Caki2 (cell line): ENCODE measurements at places on chromosomes 12 and 14. TPM values are rescaled to one million over a fixed set of nuclear protein-coding genes. Genes with fewer than 3 reads are reported as not detected.

Gene HIGD1C
- not detected in 2 replicates for total RNA-seq

Gene MYBPC1
- 0.06 TPM in 1 of 2 replicates, not detected in the other for total RNA-seq

- DNase-seq: no peak
Observed at GRCh38 chr12:3455312-3455711, 35.7 kb upstream of the PRMT8 start.

DNA sequence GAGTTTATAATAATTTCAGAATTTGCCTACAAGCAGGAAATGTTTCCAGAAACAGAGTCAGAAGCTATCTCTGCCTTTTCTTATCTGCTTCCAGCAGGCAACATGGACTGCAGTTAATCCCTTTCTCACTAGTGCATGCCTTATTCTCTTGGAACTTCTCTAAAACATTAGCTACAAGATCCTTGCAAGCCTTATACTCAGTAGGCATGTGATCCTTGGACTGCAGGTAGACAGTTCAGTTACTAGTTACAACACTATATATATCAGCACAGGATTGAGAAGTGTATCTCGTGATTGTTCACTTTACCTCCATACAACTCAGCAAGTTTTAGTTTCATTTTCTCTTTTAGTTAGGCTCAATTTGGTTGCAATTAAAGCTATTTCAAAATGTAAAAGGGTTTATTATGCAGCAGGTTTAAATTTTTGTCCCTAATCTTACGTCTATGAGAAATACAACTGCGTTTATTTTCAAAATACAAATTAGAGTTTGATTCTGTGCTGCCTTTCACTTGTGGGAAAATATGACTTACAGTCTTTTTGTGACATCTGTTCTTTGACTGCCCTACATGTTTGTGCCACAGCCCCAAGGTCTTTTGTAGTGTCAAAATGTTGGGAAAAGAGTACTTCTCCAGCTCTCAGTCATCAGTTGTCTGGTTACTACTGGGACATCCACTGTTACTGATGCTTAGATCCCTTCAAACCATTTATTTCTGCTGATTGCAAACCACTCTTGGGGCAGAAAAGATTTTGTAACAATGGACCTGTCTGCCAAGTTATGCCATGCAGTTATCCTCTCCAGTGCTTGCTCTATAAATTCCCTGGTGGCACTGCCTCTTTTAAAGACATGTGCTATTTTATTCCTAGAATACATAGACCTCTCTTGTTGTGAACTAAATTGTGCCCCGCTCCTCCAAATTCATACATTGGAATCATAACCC is 709.0 kb upstream of the FOXG1 start:
- DNase-seq: no peak

Gene HSPB8
- total RNA-seq: 13.0 and 23.5 TPM in 2 replicates

DNA sequence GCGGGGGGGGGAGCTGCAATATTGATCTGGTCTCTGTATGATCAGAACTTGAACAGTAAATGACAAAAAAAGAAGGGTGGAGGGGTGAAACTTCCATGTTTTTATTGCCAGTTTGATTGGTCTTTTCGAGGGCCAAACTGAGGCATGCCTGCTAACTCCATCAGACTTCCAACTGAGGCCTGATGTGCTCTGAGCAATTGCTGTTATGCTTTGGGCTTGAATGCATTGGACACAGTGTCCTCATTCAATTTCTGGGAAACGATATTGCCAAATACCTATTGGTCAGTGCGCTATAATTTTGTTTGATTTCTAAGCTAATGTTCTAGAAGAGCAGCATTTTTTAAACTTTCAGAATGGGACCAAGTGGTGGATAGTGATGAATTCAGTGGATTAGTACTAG is 2.1 kb upstream of the SLC38A2 start:
- DNase-seq: no peak

DNA sequence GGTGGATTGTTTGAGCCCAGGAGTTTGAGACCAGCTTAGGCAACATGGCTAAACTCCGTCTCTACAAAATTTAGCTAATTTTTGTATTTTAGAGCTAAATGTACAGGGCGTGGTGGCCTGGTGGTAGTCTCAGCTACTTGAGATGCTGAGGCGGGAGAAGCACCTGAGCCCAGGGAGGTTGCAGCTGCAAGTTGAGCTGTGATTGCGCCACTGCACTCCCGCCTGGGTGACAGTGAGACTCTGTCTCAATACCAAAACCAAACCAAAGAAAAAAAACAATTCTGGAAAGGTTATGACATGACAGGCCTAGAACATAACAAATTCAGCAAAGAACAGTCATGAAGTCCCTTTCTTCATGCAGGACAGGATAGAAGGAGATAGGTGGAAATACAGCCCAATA is 25.7 kb downstream of the WDR89 start:
- no peak for DNase-seq

Gene RIC8B
- total RNA-seq: 6.9 and 20.3 TPM in 2 replicates

Gene TPH2
- not detected in 2 replicates for total RNA-seq

DNA sequence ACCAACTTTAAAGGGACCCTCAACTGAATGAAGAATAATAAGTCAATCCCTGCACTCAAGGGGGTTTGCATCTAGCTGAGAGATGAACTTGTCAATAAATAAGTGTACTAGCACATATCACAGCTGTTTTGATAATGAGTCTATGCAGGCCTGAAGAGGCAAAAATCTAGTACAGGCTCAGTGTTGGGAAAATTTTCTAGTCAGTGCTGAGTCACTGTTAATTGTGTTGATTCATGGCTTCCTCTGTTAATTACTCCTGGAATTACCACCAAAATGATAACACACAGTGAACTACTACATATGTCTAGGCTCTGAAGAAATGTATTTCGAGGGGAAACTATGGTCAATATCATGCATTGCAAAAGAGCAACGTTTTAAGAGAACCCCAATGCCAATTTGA is 18.9 kb downstream of the SNRPF start:
- DNase-seq: peak; percentile 2

DNA sequence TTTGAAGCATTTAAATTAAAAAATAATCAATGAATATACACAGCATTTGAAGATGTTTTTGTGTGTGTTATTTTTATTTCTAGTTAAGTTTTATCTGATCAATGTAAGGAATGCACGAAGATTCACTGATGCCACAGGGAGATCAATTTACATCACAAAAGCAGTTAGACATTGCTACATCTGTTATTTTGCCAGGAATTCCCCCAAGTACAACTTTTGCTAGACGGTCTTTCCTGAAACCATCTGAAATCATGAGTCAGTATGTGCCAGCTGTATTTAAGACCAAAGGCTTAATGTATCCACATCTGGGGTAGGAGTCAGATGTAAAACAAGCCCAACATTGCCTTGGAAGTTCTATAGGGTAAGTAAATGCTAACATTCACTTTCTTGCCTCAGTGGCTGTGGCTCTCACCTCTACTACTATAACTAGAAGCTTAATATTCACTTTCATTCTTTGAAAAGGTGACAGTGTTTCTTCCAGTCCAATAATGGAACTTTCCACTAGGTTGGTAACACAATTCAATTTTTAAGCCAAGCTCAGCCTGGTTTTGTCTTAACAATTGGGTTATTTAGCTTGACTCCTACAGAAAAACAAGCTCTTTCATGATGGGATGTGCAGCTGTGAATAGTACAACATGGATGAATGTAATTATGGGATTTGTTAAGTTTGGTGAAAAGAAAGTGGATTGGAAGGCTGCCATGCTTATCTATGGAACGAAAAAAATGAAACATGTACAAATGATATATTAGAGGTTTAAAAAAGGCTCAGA is 385.4 kb upstream of the TMEM132C start:
- no peak for DNase-seq

Gene OVCH1
- not detected in 2 replicates for total RNA-seq

Gene KRT8
- total RNA-seq: 1,565 and 1,569 TPM in 2 replicates

- DNase-seq: no peak
Observed at GRCh38 chr14:54435500-54435981, 5.6 kb downstream of the CNIH1 start.

Gene ATF1
- 26.4 and 58.6 TPM in 2 replicates for total RNA-seq

DNA sequence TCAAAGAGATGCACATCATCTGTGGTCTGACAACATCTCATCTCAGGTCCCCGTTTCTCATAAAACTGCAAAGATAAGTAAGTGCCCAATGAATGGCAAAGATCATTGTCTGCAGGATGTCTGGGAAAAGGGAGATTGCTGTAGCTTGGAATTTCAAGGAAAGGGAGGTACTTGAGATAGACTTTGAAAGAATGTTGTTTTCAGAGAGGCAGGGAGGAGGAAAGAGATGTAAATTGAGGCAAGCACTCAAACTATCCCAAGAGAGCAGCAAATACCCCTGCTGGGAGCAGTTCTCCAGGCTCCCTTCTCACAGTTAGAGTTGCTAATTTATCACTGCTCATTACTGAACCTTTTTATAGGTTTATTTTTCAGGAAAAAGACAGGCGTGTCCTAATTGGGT is 107.1 kb downstream of the MYRFL start:
- DNase-seq: no peak

Gene PLEKHG7
- not detected in 2 replicates for total RNA-seq

DNA sequence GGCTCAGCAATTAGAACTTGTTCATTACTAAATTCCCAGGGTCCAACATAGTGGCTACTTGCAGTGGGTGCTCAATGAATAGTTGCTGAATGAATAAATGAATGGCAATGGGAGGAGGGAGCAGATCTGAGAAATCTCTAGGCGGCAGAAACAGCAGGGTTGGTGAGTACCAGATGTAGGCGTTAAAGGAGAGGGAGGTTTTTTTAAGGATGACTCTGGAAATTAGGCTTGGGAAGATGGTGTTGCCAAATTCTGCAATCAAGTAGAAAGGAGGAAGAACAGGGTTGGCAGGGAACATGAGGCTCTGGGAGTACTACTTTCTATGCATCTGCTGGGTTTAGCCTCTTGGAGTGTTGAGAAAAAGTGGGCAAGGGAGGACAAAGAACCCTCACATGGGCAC is 207.1 kb downstream of the APAF1 start:
- no peak for DNase-seq

DNA sequence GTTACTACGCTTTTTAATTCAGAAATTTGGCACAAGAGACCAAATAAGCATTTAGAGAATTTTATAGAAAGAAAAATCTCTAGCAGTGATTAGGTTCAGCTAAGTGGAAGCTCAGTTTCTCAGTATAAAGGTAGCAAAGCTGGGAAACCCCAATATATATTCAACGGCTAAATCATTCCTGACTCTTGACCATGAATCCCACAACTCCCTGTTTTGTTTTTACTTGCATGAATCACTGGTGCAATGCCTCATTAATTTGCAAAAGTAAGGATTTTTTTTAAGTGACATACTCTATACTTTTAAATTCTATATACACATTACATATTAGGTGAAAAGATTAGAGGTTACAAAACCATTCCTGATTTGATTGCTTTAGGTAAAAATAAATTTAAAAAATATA is 74.3 kb upstream of the PLEKHG7 start:
- peak; percentile 55 for DNase-seq

DNA sequence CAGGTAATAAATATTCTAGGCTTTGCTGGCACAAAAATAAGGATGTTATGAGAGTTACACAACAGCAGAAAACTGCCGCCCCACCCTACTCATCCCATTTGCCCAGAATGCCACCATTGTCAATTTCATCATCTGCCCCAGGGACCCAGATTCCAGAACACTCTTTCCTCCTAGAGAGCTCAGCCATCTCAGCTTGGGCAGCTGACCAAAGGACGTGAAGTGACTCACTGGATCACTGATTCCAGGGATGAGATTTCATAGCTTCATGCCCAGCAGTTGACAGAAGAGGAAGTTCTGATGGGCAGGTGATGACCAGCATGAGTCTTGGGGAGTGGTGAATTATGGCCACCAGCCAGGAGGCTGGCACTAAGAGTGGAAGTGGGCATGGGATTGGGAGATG is 450.3 kb downstream of the RMST start:
- DNase-seq: peak; percentile 8

Gene ZBTB39
- 2.2 and 3.1 TPM in 2 replicates for total RNA-seq

Gene RPL36AL
- total RNA-seq: 181 and 221 TPM in 2 replicates

DNA sequence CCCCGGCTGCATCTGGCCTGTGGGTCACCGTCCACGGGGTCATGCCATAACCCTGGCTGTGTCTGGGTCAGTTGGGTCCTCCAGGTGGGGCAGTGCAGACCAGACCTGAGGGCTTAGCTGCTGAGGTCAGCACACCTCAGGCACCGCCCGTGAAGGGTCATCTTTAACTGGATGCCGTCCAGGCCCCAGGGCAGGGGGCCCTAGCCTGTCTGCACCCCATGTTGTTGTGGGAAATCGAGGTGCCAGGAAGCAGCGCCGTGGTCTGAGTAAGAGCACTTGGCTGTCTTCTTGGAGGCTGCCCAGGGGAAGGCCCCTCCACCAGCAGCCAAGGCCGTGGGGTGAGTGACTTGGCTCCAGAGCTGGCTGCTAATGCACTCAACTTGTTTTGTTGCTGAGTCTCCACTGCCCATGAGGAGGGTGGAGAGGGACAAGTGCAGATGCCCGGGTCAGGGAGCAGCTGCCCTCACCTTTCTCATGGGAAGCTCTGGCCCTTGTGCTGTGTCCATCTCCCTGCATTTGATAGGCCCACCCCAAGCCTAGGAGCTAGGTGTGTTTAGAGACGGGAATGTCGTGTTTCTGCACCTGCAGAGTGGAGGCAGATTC is 317.2 kb downstream of the TMEM121 start:
- DNase-seq: no peak

GRCh38 chr12:26668230-26668629 is 164.8 kb downstream of the ITPR2 start:
- DNase-seq: no peak

GRCh38 chr14:88005050-88005481 is at the start of gene GPR65:
Gene GPR65, plus strand, starts transcription at chr14:88005135. Its CDS starts 5,713 bp downstream, at chr14:88010848.
- no peak for DNase-seq

- no peak for DNase-seq
Observed at GRCh38 chr12:22880807-22881206, 255.8 kb downstream of the ETNK1 start.

Gene ANO2
- total RNA-seq: not detected in 2 replicates

Gene MARCHF9
- 8.0 and 16.6 TPM in 2 replicates for total RNA-seq

- no peak for DNase-seq
Observed at GRCh38 chr14:94677213-94677612, 65.0 kb downstream of the SERPINA3 start.

DNA sequence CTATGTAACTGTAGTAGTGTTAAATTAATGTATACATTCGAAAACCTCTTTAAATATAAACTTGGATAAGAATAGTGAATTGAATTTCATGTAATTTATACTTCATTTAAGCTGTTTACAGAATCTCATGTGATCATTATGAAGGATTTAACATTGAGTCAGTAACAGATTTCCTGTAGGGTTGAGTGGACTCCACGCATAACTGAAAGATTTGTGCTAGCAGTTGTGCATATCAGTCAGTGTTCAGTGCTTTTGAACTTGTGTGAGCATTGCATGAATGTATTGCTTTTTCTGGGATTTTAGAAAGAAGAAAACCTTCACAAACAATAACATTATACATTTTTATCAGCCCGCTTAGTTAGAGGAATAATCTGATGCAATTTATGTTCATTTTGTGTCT is 1435.3 kb downstream of the LRFN5 start:
- no peak for DNase-seq

Gene DEPDC4
- total RNA-seq: 2.0 TPM in 1 of 2 replicates, not detected in the other

Gene PRR4
- total RNA-seq: not detected in 2 replicates

DNA sequence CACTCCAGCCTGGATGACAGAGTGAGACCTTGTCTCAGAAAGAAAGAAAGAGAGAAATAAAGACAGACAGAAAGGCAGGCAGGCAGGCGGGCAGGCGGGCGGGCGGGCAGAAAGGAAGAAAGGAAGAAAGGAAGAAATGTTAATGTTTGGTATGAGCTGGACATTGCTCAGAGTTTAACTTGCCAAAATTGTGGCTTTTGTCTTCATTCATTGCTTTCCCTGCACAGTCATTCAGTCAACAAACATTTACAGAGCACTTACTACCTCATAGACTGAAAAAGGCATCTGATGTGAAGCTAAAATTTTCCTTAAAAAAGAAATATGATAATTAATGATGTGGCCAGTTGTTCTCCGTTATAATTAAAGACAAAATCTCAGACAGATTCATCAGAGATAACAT is 247.1 kb downstream of the SPTSSA start:
- DNase-seq: no peak

Gene BBOF1
- total RNA-seq: 0.87 and 1.5 TPM in 2 replicates

- DNase-seq: no peak
Observed at GRCh38 chr14:101242442-101243385, 318.6 kb upstream of the DIO3 start.

Gene CEBPE
- not detected in 2 replicates for total RNA-seq

Gene KERA
- not detected in 2 replicates for total RNA-seq
